ENCODE measurements at places on chromosomes 7 and 10.

DNA sequence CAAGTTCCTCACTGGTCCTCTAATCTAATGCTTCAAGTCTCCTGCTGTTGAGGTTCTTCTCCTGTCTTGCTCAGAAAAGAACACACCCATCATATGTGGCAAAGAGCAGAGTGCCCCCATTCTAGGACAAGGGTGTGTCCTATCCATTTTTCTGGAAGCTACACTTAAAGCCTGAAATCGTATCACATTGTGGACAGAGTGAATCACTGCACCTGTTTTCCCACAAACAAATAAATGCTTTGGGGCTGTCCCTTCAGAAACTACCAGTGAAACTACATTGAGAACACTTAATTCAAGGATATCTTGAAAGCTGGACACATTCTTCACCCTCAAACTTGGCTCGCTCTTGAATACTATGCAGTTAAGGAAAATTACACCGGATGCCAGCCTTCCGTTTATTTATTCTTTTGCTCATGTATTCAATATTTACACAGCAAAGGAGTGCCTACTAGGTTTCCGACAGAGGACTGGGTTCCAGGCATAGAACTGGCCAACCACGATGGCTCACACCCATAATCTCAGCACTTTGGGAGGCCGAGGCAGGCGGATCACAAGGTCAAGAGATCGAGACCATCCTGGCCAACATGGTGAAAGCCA, 473.0 kb downstream of the GALNT17 start:
- DNase-seq, result no peak

- DNase-seq, result no peak
Observed at GRCh38 chr7:52254396-52255010, 780.9 kb upstream of the POM121L12 start.

DNA sequence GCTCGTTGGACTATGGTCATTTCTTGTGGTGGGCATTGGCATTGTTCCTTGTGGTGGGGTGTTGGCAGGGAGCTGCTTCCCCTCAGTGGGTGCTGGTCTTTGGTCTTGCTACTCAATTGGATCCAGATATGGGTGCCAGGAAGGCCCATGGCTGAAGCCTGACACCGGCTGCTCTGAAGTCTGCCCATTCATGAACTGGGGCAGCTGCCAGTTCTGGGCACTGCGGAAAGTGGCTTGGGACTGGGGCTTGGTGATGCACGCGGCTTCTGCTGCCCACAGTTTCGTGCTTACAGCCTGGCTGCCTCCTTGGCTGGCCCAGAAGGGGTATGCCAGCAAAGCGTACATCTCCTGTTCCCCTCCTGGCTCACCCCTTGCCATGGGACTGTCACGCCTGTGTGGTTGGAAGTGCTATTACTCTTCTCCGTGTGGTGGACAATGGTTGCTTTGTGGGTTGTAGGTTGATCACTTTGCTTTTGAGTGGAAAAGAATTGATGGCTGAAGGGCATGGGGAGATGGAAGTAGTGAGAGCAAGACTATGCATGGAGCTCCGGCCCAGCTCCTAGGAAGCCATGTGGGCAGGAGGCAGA, 54.7 kb downstream of the ADAMTS14 start:
- DNase-seq, result no peak

DNA sequence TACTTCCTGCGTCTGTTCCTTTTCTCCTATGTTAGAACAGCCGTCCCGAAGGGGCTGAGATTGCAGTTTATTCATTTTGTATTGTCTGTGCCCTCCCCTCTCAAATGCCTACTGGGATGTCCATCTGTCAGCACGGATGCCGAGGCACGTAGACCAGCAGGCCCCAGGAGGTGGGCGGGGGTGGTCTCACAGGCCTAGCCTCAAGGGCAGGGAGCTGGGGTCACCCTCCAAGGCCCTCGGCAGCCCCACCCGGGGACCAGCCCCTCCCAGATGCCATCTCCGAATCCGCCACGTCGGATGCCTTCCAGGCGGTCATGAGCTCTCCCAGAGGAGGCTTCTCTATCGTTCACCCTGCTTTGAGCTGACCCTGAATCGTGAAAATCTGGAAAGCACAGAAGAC, 59.7 kb downstream of the ELFN1 start:
- no peak for DNase-seq

GRCh38 chr10:13922586-13922985, 335.8 kb downstream of the PRPF18 start:
- DNase-seq, result no peak

DNA sequence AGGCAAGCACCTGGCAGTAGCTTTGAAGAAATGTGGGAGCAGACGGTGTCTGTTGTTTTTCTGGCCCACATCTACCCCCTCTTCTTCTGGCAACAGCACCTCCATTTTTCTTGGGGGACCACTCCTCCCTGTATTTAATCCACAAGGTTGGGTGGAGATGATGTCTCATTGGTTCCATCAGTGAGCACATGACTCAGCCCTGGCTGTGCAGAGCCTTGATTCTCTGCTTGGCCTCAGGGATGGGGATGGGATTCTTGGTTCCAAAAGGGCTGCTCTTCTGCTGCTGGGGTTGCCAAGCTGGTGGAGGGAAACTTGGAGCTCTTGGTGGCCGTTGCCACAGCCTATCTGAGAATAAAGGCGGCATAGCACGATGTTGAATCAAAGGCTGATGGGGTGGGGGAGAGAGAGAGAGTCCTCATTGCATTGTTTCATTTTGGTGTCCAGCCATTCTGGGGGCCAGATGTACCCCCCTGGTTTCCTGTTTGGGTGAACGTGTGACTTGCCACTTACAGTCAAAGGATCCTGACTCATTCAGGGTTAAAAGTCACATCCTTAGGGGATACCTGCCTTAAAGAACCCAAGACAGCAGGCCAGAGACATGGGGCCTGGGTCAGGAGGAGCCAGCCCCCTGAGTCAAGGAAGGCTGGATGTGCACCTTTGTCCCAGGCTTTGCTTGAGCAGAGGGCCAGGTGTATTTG, 25.9 kb downstream of the GRK5 start:
- no peak for DNase-seq

Data from inflammatory macrophage treated with lipopolysaccharide for 1 hour (primary cell).